DMS 273 treated with DMSO at 0.1 percent for 48 hours (cell line): ENCODE measurements at places on chromosomes 5 and 9.

GRCh38 chr9:6926436-6926835 lies 168.7 kb downstream of the KDM4C start:
- no peak for DNase-seq

GRCh38 chr9:127283917-127284497 lies 19.4 kb downstream of the GARNL3 start:
- no peak for DNase-seq

DNA sequence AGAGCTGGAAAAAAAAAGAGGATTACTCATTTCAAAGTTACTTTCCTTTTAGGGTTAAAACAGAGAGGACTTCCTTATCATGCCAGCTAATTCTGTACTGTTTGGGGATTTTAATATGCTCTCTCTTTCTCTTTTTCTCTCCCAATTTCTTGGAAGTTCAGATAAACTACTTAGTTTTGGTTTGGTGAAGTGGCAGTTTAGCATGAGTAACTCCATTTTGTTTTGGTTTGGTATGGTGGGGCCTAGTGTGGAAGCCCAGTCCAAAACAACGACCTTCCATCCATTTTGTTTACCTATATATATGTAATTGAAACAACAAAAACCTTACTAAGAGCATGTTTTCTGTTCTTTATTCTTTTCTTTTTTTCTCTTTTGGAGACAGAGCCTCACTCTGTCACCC lies 3.7 kb upstream of the BSPRY start:
- no peak for DNase-seq

DNA sequence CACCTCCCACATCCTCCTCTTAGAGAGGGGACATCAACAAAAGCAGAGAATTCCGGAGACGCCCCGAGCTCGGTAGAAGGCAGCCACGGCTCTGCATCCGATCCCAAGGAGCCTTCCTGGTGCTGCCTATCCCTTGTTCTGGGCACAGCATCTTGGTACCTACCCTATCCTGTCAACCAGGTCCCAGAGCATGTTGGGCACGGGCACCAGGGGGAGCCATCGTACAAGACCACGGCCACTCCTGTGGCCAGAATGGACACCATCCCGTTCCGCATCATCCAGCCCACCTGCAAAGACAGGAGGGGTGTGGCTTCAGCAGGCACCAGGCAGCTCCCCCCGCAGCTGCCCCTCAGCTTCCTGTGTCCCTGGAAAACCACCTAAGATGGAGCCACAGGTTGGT lies 62.7 kb upstream of the ZNF354A start:
- no peak for DNase-seq

GRCh38 chr5:42032137-42032536 lies 107.1 kb downstream of the FBXO4 start:
- DNase-seq: no peak

- DNase-seq: no peak
These were observed 1.6 kb upstream of the THBS4 start for GRCh38 chr5:80033513-80033912.

DNA sequence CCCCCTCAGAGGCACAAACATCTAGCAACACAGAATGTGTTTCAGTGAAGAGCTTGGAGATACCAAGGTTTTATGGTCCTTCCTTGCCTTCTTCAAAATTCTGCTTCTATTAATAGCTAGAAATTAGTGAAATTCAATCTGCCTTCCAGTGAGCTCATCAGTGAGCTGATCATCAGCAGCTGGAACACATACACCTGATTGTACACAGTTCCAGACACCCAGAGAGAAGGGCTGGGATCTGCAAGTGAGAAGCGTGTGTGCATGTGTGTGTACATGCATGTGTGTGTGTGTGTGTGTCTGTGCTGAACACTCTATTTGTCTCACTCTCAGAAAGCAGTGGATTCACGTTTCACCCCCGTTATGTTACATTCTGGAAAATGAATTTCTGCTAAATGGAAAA lies 28.5 kb downstream of the CFAP90 start:
- DNase-seq: no peak

DNA sequence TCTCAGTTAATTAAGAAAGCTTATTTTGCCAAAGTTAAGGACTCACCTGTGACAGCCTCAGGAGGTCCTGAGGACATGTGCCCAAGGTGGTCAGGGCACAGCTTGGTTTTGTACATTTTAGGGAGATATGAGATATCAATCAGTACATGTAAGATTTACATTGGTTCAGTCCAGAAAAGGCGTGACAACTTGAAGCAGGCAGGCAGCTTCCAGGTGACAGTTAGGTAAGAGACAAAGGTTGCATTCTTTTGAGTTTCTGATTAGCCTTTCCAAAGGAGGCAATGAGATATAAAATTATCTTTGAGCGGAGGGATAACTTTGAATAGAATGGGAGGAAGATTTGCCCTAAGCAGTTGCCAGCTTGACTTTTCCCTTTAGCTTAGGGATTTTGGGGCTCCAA lies 47.8 kb downstream of the SLC1A1 start:
- no peak for DNase-seq

DNA sequence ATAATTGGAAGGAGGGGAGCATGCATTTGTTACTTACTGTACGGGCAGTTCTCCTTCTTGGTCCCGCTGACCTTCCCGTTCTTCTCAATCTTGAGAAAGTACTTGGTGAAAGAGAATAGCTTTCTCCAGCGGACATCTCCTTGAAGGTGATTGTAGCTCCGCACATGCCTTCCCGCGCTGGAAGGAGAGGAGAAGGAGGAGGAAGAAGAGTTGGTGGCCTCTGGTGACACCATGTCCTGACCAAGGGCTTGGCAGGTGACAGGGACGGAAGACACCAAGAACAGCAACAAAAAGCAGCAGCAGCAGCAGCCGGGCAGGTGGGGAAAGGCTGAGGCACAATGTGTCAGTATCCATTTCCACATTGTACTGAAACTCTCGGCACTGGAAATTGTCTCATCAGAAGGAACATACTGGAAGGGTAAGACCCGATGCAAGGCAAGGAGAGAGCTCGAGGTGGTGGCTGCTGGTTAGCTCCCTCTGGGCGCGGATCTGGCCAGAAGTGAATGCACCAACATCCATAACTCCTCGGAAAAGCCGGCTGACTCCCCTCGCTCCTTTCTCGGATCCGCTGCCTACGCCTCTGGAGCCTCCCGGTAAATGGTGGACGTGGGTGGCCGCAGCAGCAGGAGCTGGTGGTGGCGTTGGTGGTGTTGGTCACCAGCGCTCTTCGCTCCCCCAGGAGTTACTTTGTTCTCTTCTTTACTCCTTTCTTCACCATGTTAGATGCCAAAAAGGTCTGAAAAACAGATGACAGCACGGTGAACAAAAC lies 715 bp downstream of the FGF10 start:
- no peak for DNase-seq

- DNase-seq: no peak
These were observed 4.4 kb upstream of the ZDHHC11 start for GRCh38 chr5:854966-855743.
